Right renal pelvis (tissue), 4 donors: ENCODE measurements at places on chromosomes 1 and 21. TPM values are rescaled to one million over a fixed set of nuclear protein-coding genes. Genes with fewer than 3 reads are reported as not detected.

The SLAMF8 gene
- 0.82 TPM for polyA plus RNA-seq

The CYP4A22 gene
- 7.6 TPM for polyA plus RNA-seq

The BSND gene
- polyA plus RNA-seq = 4.2 TPM

DNA sequence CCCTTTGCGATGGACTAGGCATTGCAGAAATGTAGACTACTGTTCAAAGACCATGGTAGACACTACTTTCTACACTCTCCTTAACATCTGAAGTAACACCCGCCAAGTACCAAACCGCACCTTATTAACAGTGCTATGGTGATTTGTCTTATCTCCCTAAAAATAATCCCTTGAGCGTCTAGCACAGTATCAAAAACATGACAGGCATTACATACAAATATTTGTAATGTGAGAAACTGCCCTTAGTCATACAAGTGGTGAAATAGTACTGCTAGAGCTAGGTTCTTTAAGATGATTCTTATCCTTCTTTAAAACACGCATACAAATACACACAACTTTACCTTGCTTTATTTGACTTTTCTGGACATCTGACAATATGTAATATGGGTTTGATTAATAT, 27.2 kb downstream of the PUM1 start:
- no peak for DNase-seq

DNA sequence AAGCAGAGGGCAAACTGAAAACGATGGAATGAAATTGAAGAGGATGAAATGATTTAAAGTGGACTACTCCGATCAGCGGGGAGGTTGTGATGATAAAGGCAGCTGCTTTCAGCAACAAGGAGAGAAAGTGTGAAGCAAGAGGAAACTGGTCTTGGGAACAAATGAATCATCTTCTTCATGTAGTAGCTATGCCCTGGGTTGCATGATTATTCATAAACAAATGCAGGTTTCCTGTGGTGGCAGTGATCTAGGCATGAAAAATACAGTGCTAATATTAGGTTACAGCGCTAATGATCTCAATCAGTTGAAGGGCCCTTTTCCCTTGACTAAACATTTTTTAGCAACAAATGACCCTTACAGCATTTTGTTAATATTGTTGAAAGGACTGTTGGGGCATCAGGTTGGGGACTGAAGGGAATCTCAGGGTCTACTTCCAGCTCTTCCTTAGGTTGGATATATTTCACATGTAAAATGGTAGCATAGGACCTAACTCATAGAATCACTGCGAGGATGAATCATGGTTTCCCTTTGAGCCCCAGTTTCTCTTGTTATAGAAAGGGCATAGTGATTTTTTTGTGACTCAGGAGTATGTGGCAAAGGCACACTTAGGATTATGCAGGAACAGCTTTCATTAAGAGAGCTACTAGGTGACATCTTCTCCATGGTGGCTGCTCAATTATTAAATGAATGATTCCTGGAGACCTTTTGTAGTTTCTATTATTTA, 1.9 kb upstream of the ZFYVE9 start:
- DNase-seq = no peak

DNA sequence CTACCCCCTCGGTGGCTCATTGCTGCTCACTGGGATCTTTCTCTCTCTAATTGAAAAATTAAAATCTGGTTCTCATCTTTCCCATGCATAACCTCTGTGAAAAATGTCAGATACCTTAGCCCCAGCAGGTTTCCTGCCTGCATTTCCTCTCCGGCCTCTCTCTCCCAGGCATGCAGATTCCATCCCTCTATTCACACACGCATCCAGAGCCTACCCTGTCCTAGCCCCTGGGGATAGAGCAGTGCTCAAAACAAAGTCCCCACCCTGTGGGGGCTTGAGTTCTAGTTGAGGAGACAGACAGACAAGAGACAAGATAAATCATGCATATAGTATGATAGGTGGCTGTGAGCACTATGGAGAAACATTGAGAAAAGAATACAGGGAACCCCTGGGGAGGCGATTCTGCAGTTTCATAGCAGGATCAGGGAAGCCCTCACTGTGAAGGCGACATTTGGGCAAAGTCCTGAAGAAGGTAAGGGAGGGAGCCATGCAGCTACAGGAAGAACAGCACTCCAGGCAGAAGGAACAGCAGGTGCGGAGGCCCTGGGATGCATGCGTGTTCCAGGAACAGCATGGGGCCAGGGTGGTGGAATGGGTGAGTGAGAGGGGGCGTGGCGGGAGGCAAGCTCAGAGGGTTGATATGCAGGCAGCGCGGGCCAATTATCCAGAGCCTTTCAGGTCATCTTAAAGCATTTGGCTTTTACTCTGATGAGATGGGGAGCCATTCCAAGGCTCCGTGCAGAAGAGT, 3.5 kb upstream of the BSND start:
- DNase-seq = no peak

- no peak for DNase-seq
These were observed 20.3 kb downstream of the RXRG start for GRCh38 chr1:165424454-165425216.

DNA sequence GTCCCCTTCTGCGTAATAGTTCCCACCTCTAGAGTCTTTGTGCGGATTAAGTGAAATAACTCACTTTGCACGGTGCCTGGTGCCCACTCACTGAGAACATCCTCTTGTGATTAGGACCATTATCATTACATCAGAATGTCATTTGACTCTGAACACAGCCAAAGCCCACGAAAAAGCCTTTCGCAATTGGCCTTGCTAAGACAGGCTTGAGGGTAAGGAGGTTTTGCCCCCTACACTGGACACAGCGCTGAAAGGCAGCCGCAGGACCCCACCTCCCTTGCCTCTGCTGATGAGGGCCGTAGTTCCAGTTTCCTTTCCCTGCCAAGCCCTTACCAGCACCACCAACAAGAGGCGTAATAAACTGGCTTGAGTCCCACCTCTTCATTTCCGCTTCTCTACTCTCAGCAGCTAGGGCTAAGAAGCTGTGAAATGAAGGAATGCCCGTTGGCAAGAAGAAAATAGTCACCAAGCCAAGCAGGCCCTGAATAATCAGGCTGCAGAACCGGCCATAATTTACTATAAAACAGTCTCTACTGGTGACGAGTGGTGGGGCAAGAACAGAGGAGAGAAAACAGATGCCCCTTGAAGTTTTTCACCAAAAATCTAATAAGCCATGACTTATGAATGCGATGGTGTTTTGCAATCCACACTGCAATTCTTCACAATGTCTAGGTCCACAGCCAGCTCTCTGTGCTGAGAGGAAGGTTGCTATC, 53.1 kb downstream of the SH3GLB1 start:
- DNase-seq = no peak

- no peak for DNase-seq
These were observed 36.8 kb downstream of the DIPK1A start for GRCh38 chr1:92924501-92924900.

- DNase-seq = no peak
These were observed 55.5 kb downstream of the EPS15 start for GRCh38 chr1:51463561-51463960.

GRCh38 chr1:178093951-178094738, at the start of gene RASAL2:
RASAL2 (plus strand) TSS chr1:178094104; CDS start chr1:178094493, 389 bp downstream.
- no peak for DNase-seq

GRCh38 chr1:37197411-37197810, 163.1 kb upstream of the GRIK3 start:
- no peak for DNase-seq
